Stimulated activated CD4-positive, alpha-beta T cell treated with anti-CD3 and anti-CD28 coated beads, Interleukin-1b, Interleukin-23, amount 100 ng/mL, for 1 hour (primary cell): ENCODE measurements at places on chromosomes 5 and 9.

DNA sequence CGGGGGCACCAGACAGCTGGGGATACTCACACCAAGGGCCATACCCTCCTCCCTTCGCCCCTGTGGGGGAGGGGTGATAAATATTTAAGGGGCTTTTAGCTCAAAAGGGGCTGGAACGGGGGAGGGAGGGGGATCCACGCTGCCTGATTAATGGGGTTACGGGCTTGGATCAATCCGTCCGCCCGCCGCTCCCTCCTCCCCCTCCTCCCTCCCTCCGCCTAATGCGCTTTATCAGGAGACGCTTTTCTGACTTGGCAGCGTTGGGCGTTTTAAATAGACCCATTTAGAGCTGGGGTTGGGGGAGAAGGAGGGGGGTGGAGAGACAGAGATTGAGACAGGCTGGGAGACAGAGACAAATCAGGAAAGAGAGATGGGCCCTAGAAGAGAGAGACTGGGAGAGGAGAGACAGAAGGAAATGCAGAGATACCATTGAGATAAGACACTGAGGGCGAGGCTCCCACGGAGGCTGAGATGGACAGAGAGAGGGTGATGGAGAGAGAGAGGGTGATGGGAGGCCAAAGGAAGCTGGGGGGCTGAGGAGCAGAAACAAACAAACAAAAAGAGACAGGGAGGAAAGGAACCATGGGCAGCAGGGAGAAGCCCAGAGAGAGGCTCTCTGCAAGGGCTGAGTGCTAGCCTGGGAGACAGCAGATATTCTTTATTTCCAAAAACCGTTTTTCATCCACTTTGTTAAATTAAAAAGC is 10.3 kb downstream of the CNTFR start:
- no peak for DNase-seq

DNA sequence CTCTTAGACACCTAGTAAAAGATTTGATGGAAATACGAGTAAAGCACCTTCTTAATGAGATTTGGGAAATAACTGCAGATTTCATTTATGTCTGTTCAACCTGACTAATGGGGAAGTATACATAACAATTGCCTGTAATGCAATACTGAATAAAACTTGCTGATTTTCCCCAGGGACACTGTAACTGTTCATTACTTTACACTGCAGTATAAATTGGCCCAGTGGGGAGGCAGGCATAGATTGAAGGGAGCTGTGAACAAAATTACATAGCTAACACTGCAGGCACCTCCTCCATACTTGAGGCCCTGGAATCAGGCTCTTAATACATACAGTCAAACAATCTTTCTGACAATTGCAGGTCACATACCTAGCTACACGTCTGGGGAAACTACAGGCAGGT is 216.2 kb downstream of the PTPRD start:
- DNase-seq, result no peak

GRCh38 chr9:95508968-95509850 is 7.6 kb downstream of the PTCH1 start:
- DNase-seq, result no peak

- no peak for DNase-seq
Measured at GRCh38 chr5:82813861-82814260, 263.3 kb downstream of the TMEM167A start.

GRCh38 chr9:75695921-75696320 is 194.6 kb upstream of the PCSK5 start:
- no peak for DNase-seq

DNA sequence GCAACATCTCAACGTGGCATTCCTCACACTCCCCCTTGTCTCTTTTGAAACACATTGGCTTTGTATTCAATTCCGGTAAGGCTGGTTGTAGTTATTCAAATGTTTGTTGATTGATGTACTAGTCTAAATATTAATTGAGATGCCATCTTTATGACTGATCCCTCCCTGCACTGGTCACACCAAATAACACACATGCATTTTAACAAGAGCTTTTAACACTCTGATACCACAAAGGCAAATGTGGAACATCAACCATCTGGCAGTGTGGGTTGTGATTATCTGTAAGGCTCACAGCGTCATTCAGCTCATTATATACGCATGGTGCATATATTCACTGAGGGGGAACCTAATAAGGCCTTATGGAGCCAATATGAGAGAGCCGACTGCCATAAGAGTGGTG is 305.0 kb downstream of the TENT4A start:
- no peak for DNase-seq

GRCh38 chr9:133739408-133740280 is 1.5 kb upstream of the SARDH start:
- DNase-seq, result no peak

DNA sequence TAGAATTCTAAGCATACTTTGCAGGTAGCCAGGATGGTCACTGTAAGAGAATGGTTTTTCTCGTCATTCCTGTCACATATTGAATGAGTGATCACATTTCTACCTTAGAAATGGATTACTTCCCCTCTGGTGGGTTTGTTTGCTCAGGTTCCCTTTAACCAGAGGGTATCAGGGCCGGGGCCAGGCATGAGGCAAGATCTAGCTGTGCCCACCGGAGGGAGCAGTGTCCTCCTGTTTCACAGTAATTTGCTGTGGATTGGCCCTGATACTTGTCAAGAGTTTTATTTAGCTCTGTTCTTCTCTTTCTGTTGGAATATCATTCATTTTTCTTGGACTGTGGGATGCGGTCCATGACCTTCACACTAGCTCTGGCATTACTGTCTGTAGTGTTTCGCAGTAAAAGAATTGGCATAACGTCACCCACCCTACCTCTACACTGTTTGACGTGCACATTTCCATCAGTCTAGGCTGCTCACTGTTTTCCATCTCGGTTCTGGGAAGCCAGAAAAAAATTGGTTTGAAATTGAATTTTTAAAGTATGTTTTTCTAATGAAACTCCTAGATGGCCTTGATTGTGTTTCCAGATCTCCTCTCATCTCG is 42.4 kb upstream of the ZBED3 start:
- DNase-seq, result no peak

DNA sequence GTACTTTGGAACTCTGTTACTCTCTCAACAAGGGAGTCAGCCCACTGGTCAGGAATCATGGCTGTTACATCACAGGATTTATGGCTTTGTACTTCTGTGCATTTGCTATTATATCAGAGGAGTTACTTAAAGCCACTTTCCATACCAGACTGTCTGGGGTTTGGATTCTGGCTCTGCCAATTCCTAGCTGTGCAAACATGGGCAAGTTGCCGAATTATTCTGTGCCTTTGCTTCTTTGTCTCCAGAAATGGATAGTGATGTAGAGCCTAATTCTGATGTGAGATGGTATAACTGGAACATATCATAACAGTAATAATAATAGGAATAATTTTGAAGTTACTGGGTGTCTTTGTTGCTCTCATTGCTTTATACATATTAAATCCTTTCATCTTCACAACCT is 1047.3 kb upstream of the SEMA6A start:
- no peak for DNase-seq

DNA sequence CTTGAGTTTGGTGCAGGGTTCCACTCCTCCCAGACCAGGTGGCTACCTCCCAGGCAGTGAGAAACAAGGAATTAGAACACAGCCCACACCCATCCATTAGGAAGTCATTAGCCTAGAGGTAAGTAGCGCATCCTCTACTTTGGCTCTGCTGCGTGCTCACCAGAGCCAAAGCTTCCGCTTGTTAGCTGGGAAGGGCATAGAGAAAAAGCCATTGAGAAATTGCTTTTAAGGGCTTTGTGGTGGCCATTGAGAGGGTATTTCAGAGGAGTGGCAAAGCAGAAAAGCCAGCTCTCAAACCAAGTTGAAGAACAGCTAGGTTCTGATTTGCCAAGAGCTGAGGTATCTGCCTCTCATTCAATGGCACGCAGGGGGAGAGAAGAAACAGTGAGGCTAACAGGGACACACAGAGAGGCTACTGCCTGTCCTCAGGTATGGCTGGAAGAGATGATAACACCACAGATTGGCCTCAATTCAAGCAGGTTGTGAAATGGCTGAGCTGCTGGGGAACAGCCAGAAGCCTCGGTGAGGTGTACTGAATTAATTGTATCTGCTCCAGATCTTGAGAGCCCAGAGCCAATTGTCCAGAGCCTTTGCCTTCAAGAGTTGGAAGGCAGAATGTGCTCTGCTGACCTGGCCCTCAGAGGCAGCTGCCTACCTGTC is 119.4 kb downstream of the NTRK2 start:
- no peak for DNase-seq

DNA sequence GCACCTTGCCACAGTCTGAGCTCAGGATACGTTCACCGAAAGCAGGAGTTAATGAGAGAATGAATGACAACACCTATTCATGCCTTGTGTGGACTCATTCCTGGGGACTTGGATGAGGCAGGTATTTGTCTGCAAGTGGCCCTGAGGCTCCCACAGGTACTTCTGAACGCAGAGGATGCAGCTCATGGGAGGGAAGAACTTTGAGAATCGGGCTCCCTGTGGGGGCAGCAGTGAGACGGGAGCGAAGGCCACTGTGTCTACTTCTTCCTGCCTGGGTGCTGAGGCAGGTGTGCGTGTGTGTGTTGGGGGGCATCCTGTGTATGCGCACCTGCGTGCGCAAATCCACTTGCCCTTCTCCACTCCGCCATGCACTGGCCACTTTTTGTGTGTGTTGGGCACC is 42.2 kb downstream of the PTPN3 start:
- DNase-seq, result no peak

DNA sequence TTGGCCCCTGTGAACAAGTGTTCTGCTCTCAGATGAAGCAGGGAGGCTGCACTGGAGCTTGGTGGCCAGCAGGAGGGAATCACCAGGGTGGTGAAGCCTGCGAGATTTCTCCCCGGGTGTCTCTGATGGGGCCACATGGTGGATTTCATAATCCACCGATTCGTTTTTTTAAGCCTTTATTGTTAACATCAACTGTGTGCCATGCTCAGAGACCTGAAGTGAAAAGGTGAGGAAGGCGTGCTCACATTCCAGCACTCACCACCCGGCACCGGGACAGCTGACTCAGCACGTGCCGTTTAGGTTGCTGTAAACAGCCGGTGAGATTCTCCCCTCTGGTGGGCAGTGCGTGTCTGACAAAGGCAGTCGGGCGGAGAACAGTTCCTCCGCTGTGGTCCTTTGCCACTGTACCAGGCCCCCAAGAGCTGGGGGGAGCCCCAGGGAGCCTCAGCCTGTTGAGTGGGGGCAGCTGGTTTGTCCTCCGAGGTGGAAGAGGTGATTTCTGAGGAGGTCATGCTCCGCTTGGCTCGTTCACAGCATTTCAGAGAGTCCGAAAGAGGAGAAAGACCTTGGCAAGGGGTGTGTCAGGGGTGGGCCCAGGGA is 12.7 kb upstream of the AHRR start:
- no peak for DNase-seq

GRCh38 chr5:115388240-115388639 is 91.8 kb upstream of the CCDC112 start:
- no peak for DNase-seq

DNA sequence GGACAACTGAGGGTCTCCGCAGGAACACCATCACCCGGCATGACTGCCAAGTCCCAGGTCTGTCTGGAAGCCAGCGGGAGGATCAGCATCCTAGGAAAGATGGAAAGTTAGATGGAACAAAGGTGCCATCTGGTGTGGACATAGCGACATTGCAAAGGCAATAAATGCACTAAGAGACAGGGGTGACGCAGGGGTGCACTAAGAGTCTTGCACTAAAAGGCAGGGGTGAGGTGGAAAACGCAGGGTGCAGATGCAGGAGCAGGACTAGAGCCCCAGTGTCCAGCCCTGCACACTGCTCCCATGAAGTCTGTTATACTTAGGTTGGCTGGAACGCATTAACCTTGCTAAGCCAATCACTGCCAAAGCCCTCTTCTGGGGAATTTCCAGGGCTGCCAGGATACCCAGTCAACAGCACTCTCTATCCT is 15.5 kb downstream of the ATOX1 start:
- DNase-seq, result no peak

DNA sequence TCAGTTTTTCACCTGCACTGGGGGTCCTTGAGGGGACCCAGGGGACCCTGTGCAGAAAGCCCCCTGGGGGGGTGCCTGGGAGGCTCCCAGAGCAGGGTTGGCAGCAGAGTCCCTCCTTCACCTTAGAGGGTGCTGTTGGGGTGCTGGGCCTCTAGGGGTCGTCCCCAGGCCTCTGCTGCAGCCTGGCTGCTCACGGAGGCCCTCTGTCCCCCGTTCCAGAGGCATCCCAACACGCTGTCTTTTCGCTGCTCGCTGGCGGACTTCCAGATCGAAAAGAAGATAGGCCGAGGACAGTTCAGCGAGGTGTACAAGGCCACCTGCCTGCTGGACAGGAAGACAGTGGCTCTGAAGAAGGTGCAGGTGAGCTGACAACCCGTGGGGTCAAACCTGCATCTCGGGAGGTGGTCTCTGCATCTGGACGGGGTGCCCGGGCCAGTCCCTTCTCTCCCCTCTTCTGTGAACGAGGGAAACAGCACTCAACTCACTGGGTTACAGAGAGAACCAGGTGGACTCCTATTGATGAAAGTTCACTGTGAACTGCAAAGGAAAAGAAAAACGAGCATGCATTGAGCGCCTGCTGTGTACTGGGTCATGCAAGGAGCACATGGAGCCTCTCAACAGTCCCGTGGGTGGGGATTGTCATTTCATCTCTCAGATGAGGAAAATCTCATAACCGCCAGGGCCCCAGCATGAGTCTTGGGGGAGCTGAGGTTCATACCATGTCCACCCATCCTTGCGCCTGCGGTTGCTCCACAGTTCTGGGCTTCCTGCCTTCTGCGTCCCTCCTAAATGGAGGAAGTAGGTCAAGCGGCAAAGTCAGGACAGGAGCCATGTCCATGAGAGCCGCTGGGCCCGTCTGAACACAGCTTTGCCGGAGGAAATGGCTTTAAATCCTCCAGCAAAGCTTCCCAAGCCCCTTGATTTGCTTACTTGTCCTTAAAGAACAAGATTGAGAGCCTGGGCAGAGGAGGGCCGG is 54.8 kb downstream of the NEK6 start:
- DNase-seq, result no peak

GRCh38 chr5:54537725-54538124 is 20.2 kb downstream of the SNX18 start:
- no peak for DNase-seq

DNA sequence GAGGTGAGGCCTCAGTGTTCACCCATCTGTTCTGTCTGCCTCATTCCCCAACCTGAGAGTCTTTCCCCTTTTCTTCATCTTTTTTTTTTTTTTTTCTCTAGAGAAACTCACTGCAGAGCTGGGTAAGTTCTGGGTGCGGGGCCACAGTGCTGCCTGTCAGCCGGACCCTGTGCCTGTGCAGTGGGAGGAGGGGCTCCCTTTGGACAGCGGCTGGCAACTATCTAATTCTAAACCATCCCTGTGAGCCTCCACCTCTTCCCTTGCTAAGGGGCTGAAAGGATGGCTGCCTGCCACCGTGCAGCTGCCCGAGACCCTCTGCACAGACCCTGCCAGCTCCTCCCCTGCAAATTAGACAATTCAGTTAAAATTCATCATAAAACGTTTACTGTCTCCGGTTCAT is 14.1 kb downstream of the BTNL9 start:
- DNase-seq, result no peak

- DNase-seq, result no peak
Measured at GRCh38 chr9:114284316-114285060, 38.4 kb upstream of the ORM1 start.

GRCh38 chr9:35806101-35806500 is 6.0 kb downstream of the SPAG8 start:
- no peak for DNase-seq

DNA sequence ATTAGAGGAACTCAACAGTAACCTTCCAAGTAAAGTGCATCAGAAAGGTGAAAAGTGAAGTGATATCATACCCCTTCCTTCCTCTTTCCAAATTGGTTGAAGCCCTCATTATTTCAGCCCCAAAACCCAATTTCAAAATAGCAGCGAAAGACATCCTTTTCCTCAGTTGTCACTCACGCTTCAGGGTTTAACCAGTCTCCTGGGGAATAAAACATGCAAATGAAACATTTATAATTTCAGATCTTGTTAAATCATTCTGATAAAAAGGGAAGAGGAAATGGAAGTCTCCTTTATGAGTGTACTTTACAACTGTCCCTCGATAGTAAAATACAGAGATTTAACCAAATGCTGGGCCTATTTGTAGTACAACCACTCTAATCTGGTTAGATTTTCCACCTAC is 22.5 kb downstream of the TRPM6 start:
- no peak for DNase-seq
